ENCODE measurements at places on chromosomes 2 and 18.

DNA sequence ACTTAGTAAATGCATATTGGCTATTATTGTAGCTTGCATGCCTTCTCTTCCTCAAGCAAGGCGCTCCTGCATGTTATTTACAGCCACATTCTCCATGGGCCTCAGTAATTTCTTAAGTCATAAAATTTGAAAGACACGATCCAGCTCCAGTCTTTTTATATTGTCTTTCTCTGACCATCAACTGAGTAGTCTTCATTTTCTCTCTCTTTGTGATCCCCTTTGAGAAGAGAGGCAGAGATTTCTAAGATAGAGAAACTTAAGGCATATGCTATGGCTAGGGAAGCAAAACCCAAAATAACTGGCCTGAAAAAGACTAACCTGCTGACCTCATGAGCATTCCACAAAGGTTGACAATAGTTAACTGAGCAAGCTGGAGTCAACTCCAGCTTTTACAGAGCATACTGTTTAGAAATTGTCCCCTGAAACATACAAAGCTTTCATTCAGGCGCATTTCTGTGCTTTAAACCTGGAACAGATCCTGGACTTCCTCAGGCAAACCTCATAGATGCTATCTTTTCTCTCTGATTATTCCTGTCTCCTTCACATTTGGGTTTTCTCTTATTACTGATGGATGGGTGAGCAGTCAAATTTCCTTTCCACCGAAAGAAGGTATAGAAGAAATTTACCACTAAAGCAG is 4.6 kb downstream of the DPP4 start:
- DNase-seq = no peak

DNA sequence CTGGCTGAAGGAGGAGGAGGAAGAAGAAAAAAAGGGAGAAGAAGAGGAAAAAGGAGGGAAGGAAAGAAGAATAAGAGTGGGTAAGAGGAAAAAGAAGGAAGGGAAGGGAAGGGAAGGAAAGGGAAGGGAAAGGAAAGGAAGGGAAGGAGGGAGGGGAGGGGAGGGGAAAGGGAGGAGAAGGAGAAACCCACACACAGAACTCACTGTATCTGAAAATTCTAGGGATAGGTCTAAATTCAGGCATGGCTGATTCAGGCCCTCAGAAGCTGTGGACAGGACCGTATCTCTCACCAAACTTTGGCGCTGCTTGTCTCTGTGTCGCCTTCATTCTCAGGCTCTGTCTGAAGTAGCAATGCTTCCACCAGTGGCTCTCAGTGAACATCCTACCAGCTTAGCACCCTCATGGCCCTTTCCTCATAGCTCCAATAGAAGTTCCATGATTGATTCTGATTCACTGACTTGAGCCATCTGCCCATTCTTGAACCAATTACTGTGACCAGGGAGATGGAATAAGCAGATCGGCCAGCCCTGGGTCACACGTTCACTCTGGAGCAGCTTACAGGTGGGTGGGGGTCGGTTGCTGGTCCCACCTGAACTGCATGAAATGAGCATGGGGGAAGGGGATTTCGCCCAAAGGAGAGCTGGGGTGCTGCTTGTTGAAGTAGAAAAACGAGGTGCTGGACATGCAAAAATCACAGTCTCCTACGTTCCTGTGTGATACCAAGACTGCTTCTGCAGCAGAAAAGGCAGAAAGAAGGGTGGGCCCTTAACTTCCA is 59.7 kb downstream of the TTC32 start:
- DNase-seq = no peak

- no peak for DNase-seq
These were observed 11.1 kb downstream of the NR4A2 start for GRCh38 chr2:156321243-156321904.

DNA sequence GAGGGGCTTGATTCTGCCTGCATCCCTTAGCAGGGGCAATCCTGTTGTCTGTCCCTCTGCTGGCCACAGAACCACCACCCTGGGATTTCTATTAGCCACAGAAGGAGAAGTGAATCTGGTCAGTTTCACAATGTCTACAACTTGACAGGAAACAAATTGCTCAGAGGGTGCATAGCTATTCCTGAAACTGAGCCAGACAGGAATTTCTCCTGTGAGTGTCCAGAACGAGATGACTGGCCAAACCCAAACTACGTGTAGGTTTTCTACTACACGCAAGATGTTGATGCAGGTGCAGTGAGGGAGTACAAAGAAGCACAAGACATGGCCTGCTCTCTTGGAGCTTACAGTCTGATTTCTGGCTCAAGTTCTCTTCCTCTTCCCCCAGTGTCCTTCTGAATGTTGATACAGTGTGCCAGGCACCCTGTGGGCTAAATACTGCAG is 201.9 kb downstream of the CLIP4 start:
- DNase-seq = peak; percentile 11

- DNase-seq = peak; percentile 56
These were observed 27.8 kb upstream of the GAREM2 start for GRCh38 chr2:26144953-26145680.

Data from cerebellum (tissue), 4 donors.